ENCODE measurements at places on chromosomes 7 and 10.

- no peak for DNase-seq
These were observed 1375.4 kb downstream of the REEP3 start for GRCh38 chr10:64896582-64896981.

GRCh38 chr10:104028823-104029520, 56.7 kb downstream of the COL17A1 start:
- DNase-seq, result no peak

DNA sequence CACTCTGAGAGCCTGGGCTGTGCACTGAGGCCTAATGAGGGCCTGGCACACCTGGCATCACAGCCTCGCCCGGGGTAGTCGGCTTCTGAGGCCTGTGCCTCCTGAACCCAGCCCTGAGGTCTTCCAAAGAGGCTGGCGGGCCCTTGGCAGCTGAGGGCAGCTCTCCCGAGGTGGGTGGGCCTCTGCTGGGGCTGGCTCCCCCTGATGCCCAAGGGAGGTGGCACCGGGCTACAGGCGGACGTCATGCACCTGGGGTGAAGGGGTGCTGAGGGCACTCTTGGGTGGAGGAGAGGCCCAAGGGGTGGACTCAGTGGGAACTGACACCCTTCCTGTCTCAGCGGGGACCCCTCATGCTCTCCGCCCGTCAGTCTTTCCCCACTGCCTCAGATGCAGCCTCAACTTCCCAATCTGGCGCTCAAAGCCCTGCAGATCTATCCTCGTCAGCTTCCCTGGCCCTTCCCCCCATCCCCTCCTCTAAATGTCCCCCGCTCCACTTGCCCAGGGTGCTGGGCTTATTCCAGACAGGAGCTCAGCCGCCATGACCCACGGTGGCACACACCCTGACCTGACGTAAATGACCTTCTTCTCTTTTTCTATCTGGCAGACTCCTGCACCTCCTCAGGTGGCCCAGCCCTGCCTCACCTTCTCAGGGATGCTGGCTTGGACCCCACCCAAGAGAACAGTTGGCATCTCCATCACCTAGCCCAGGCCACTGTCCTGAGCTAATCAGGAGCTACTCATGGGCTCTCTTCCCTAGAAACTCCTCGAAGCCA, 38.2 kb downstream of the MYL10 start:
- no peak for DNase-seq

GRCh38 chr7:121084748-121085336, 96.3 kb downstream of the CPED1 start:
- DNase-seq, result peak; percentile 93
